Stimulated activated memory B cell treated with anti-CD40 and anti-IgM and Interleukin-4, amounts not matched to agents 10 μg/mL and 1 μg/mL and 100 μg/mL, for 72 hours (primary cell): ENCODE measurements at places on chromosomes 5 and 9.

- no peak for ATAC-seq
Measured at GRCh38 chr9:106913276-106913675, 50.3 kb downstream of the ZNF462 start.

- ATAC-seq, result no peak
Measured at GRCh38 chr5:75058986-75059535, 6.7 kb upstream of the GCNT4 start.

GRCh38 chr5:91049800-91050199, 333.3 kb downstream of the ARRDC3 start:
- ATAC-seq, result no peak

DNA sequence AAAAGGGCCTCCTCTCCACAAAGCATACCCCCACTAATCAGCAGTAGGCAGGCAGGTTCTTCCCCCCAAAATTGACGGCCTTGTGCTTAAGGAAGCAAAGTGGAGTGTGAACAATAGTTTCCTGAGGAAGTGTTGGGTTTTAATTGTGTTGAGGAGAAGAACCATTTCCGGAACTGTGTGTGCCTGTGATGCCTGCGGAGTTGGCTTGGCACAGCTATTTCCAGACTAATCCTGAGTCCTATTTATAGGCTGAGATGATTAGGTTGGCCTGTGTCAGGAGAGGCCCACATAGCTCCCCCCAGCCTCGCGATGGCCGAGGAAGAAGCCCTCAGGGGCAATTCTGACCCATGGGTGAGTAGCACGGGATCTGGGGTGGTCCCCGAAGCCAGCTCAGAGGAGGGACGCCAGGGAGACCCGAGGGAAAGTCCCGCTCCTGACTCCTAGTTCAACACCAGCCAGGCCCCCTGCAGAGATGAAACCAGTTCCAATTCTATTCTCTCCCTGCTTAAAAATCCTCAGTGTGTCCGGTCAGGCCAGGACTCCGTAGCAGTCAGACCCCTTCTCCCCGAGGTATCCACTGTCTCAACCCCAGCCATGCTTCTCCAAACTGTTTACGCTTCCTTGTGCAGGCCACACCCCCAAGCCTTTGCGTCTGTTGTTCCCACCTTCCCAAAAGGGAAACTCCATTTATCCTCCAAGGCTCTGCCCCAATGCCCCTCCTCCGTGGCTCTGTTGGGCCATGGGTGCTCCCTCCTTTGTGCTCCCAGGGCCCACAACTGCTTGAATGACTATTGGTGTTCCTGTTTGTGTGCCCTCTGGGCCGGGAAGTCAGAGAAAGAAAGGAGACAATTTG, 18.1 kb downstream of the GSN start:
- ATAC-seq, result no peak

- ATAC-seq, result no peak
Measured at GRCh38 chr9:108517651-108518365, 338.0 kb downstream of the ACTL7B start.

DNA sequence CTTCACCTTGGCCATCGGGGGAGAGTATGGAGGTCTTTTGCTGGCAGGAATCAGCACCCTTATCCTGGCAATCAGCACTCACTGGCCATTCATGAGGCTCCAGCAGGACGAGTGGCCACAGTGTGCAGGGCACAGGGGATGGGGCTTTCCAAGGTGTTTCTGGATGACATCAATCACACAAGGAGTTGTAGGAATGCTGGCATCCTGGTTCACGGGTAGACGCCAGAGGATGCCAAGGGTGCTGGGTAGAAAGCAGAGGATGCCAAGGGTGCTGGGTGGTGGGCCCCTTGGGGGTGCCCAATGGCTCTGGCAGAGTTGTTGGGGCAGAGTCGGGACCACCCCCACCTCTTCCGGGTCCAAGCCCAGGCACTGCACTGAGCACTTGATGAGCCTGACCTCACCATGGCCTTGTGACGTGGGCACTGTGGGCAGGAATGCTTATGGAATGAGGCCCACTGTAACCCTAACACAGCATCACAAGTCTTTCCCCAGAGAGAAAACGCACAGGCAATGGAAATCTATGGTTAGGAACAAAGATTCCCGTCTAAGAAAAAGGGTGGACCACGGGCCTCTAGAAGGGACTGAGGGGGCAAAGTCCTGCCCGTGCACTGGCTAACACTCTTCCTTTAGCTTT, 29.1 kb downstream of the CEL start:
- ATAC-seq, result no peak

GRCh38 chr9:124863371-124863871, 1.5 kb downstream of the ARPC5L start:
- ATAC-seq, result no peak

DNA sequence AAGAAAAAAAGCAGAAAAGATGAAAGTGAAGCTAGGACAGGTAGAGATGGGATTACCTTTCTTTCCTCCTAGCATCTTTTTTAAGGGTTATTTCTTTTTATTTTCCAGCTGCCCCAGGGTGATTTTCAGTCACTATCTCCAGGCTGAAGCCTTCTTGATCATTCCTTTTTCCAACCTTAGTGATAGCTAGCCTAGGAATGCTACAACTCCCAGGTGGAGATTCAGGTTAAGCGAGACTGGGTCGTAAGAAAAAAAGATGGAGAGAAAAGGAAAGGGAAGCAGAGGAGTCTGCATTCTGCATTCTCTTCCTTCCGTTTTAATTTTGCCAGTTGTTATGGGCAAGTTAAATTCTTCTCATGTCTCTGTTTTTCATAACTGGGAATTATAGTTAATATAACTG, 36.7 kb upstream of the RIC1 start:
- ATAC-seq, result no peak

GRCh38 chr5:159403906-159404681, 73.8 kb upstream of the IL12B start:
- no peak for ATAC-seq

DNA sequence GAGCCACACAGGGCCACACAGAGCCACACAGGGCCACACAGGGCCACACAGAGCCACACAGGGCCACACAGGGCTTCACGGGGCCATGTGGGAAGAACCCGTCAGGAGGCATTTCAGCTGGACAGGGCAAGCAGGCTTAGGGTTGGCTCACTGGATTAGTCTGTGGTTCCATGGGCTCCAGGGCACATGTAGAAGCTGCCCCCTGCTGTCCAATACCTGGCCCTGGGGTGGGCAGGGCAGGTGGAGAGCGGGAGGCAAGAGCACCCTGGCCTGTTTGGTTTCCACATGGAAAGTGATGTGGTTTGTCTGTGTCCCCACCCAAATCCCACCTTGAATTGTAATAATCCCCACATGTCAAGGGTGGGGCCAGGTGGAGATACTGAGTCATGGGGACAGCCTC, 16.4 kb upstream of the LPCAT1 start:
- ATAC-seq, result no peak

DNA sequence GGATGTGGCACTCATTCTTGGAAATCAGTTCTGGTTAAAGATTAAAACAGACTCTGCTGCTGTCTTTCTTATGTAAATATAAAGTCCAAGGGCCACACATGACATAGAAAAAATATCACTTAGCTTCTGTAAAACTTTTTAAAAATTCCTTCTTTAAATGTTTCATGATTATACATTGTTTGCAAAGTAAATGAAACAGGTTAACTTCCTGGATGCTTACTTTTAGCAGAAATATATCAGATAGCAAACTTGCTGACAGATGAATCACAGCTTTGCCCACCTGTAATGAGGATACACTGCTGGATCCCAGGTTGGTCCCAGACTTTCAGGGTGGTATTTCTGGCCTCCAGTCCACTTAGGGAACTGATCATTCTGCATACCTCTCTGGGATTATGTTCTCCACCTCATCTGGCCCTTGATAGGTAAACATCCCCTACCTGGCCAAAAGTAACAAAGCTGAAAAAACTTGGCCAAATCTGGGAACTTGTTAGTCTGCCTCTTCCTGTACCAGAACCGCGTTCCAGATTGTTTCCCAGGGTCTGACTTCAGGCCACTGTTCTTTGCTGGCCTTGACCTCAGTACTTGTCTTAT, 340.5 kb downstream of the ADGRV1 start:
- no peak for ATAC-seq

DNA sequence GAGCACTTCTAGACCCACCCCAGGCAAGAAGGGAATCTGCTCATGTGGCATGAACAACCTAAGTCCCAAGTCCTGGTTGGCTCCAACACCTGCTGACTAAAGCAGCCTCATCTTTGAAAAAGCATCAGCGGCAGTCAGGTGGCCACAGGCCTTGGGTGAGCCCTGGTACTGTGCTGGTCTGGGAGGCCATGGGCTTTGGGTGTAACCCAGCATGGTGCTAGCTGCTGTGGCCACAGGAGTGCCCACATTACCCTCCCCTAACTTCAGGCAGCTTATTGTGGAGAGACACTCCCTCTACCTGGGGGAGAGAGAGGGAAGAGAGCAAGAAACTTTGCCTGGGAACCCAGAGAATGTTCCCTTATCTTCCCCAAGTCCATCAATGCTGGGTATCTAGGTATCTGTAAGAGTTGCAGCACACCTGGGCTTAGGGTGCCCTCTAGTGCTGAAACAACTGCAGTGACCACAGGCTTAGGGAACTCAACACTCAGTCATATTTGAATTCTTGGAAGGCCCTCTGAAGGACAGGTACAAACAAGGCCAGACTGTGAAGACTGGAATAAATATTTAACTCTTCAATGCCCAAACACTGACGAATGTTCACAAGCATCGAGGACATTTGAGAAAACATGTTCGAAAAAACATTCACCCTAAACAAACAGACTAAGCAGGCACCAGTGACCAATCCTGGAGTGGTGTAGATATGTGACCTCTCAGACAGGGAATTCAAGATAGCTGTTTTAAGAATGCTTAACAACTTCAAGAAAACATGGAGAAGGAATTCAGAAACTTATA, 69.9 kb upstream of the OR2K2 start:
- no peak for ATAC-seq

DNA sequence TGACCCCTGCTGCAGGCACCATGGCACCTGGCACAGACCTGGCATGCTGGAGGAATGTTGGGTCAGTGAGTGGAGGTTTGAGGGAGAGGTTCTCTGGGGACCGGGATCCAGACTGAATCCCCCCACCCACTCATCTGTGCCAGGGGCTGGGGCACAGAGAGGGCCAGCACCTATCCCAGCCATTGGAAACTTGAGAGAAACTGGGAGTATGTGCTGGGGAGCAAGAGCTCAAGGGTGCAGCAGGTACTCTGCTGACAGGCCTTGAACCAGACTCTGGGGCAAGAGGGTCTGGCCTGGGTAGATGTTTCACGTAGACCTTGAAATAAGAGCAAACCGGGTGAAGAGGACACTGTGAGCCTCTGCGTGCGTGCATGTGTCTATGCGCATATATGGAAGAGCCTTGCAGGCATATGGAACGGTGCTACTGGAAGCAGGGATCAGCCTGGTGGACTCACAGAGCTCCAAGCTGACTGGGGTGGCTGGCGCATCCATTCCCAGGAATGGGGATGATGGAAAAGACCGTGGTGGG, 8.8 kb downstream of the FGF18 start:
- ATAC-seq, result no peak

GRCh38 chr9:79480639-79481038, 91.1 kb upstream of the TLE4 start:
- ATAC-seq, result no peak

GRCh38 chr5:55593115-55593472, 58.3 kb upstream of the PLPP1 start:
- ATAC-seq, result no peak

DNA sequence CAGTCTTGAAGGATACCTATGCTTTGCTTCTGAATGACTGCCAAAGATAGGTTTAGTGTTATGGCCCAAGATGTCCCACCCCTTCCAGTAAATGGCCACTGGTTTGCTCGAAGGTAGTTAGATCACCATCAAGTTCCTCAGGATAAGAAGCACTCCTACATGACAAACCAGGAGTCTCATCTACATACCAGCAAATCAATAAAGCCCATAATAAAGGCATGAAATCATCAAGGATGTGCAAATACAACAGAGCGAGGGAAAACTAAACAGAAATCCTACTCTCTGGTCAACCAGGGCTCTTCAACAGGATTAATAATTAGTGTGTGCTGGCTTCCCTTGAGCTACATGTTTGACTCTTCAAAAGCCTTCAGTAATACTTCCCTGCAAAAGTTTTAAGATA, 141.0 kb downstream of the LHFPL2 start:
- ATAC-seq, result no peak

- ATAC-seq, result peak; percentile 81
Measured at GRCh38 chr5:14723701-14724132, 59.2 kb downstream of the OTULIN start.

GRCh38 chr9:138040446-138041430, 163.2 kb downstream of the CACNA1B start:
- no peak for ATAC-seq

GRCh38 chr5:139061274-139061673, 136.9 kb downstream of the SIL1 start:
- ATAC-seq, result no peak

- ATAC-seq, result no peak
Measured at GRCh38 chr5:8940934-8941333, 604.9 kb downstream of the SEMA5A start.

DNA sequence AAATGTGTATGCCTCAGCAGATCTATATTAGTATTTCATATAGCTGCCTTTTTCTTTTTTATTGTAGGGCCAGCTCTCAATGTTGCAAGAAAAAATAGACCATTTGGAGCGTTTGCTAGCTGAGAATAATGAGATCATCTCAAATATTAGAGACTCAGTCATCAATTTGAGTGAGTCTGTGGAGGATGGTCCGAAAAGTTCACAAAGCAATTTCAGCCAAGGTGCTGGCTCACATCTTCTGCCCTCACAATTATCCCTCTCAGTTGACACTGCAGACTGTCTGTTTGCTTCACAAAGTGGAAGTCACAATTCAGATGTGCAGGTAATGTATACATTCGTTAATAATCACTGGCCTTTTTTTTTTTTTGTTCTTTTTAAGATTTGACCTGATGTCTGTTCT, 23.7 kb downstream of the MAN2A1 start:
- ATAC-seq, result no peak

GRCh38 chr9:14538526-14538925, 154.7 kb downstream of the ZDHHC21 start:
- ATAC-seq, result no peak

- ATAC-seq, result no peak
Measured at GRCh38 chr5:85337435-85337834, 952.8 kb upstream of the EDIL3 start.

DNA sequence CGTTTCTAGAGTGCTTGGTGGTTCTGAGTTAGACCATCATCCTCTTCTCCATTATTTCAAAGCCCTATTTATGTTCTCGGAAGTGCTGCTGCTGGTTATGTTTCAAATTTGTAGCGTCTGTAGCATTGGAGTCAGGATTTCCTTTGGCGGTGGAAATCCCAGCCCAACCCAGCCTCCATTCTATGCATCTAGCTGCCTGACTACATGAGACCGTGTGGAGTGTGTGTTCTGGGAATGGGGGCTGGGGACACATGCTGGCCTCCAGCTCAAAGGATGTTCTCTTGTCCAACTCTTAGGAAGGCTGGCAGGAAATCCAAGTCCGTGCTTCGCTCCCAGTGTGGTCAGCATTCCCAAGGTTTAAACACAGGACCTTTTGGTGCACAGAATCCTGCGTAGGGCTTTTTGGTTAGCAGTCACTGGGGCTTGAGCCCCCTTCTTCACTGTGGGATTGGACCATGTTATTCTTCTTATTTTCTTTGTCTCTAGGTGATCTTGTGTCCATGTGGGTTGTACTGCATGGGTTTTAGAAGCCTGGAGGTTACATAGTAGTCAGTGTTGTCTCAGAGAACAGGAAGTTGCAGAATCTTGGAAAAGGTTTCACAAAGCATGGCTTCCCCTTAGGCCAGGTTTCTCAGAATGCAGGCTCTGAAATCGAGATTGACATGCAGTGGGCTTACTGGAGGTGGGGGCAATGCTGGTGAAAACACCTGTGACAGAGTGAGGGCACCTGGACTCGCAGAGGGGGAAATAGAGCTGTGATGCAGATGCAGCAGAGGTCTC, 132.2 kb downstream of the ARHGAP26 start:
- no peak for ATAC-seq
